ENCODE measurements at places on chromosomes 6 and 20. TPM values are rescaled to one million over a fixed set of nuclear protein-coding genes. Genes with fewer than 3 reads are reported as not detected.

ARFGAP1 gene
- 102 TPM for total RNA-seq

SRC gene
- 28.1 TPM for total RNA-seq

PTK7 gene
- total RNA-seq = 28.2 TPM

SIRPB1 gene
- total RNA-seq = 61.1 TPM

TSBP1 gene
- total RNA-seq = not detected

SLC32A1 gene
- total RNA-seq = not detected

FKBP1C gene
- total RNA-seq = 0.79 TPM

ERVFRD-1 gene
- 0.28 TPM for total RNA-seq

PEX3 gene
- 21.2 TPM for total RNA-seq

GPR6 gene
- not detected for total RNA-seq

OR2J3 gene
- not detected for total RNA-seq

MMP24 gene
- 0.26 TPM for total RNA-seq

NFS1 gene
- total RNA-seq = 23.8 TPM

TNFRSF21 gene
- 22.8 TPM for total RNA-seq

CFAP61 gene
- not detected for total RNA-seq

COL20A1 gene
- not detected for total RNA-seq

WFDC2 gene
- 0.79 TPM for total RNA-seq

GSTA1 gene
- total RNA-seq = not detected

NMBR gene
- 0.25 TPM for total RNA-seq

Measured in spleen (tissue), 13 donors.